ENCODE measurements at places on chromosomes 3 and 15.
A peak's percentile ranks its signal among the peaks of the same experiment; 100 is the strongest.

DNA sequence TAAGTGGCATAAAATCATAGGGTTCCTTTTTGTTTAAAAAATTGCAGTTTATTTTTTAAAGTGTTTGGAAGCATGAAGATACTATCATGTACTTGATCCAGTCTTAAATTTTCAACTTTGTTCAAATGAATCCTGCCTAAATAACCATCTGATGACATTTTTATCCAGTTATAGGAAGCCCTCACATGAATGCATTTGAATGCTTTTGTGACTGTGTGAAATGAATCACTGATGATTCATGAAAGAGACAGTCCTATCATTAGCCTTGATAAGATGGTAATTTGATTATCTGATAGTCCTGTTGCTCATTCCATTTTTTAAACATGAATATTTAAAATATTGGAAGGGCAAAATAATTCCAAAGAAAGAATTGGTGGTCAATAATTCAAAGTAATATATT, 401.9 kb upstream of the ROBO2 start:
- DNase-seq: no peak

DNA sequence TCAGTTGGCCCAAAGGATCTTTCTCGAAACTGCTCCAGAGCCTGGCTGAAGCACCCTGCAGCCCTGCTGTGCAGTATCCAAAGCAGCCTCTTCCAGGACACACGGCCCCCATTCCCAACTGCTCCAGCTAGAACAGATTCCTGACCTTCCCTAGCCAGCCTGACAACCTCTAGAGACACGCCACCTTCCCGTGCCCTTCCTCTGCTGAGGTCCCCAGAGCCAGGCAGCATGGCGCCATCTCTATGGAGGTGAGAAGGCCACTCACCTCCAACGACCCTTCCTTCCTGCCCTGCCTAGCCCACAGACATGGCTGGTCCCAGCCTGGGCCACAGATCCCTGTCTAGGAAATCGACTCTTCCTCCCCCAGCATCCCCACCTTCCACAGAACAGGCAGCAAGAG, 3.1 kb downstream of the KIF7 start:
- DNase-seq: no peak

DNA sequence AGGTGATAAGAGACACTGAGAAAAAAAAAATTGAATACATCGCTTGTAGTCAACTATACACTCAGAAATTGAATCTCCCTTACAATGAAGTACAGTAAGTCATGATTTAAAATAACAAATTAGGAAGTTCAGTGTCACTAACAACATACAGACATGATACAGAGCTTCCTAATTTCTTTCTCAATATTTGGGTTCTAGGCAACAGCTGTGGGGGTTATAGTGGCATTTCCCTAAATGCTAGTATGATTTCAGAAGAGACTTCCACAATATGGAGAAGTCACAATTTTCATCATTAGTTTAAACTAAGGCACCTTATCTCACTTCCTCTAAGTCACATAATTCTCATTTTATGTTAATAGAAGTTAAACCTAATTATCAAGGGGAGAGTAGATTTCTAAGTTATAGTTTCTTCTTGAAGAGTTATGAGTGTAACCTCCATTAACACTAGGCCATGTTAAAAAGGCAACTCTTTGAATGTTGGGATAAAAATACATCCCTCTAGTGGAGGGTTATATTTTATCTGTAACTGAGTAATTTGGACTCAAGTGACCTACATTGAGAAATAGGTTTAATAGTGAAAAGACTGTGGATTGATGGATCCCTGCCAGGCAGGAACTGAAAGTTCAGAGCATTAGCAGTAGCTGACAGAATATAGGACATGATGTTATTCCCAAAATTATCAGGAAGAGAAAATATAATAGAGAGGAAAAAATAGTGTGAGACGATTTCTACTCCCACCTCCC, 286.0 kb upstream of the SUCLG2 start:
- DNase-seq: no peak

DNA sequence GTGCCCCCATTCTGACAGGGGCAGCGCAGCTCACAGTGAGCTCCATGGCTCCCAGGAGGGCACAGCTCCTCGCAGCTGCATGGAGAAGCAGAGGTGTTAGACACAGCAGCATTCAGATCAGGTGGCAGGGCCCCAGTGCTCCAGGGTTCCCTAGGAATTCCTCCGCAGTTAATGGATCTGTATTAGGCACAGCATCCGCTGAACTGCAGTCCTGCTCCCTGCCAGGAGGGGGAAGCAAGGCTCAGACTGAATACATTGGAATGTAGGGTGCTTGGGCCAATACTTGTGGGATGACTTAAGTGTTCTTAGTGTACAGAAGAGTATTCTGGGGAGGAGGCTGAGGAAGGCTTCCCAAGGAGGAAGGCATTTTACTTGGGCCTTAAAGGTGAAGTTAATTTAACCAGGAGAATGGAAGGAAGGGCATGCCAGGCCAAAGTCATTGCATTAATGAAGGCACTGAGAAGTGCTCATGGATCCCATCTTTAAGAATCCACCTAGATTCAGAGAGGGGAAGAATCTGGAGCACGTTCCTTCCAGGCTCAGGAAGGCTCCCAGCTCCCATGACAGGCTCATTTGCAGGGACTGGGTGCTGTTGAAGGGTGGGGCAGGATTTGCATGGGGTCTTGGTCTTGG, 111.6 kb downstream of the RAB11A start:
- DNase-seq: peak; percentile 66

DNA sequence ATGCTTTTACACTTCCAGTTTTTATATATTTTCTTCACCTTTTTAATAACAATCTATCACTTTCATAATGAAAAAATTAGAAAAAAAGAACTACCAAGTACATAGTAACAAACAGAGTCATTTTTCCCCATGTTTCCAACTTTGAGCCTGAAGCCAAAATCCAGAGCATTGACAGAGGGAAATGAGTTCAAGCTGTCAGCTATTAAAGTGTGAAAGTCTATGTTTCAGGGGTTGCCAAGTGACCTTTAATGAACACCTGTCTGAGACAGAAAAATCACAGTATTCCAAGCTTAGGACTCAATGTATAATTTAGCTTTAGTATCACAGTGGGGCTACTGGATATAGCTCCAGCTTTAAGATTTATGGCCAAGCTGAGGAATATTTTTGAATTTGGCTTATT, 128.3 kb upstream of the GADL1 start:
- DNase-seq: no peak

GRCh38 chr3:112734736-112735350, 93.9 kb upstream of the CCDC80 start:
- peak; percentile 65 for DNase-seq

- DNase-seq: peak; percentile 60
These were observed 1.4 kb upstream of the MAGEL2 start for GRCh38 chr15:23648920-23649515.

GRCh38 chr3:186247821-186248814, 113.9 kb downstream of the DGKG start:
- DNase-seq: no peak

GRCh38 chr3:44995142-44995770, 19.2 kb downstream of the EXOSC7 start:
- DNase-seq: peak; percentile 80

GRCh38 chr15:63519548-63520178, 15.3 kb downstream of the USP3 start:
- DNase-seq: no peak

GRCh38 chr3:54822206-54822605, 105.7 kb downstream of the LRTM1 start:
- DNase-seq: no peak

GRCh38 chr3:66099541-66100065, 60.9 kb upstream of the MAGI1 start:
- no peak for DNase-seq

- DNase-seq: peak; percentile 35
These were observed 44.6 kb downstream of the ERC2 start for GRCh38 chr3:56423661-56424099.

DNA sequence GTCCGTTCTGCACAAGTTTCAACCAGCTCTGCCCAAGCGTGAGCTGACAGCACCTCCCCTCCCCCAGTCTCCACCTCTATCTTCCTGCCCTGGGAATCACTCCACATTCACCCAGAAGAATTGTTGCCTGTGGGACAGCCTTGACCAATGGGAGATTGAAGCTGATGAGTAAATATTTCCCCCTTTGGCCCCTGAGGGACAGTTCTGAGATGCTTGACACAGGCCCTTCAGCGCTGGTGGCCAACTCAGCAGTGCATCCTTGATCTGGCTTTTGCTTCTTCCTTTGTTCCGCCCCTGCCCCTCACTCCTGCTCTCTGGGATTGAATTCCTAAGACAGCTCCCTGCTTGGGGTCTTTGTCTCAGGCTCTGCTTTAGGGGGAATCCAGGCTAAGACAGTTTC, 13.1 kb upstream of the SKIC8 start:
- no peak for DNase-seq

DNA sequence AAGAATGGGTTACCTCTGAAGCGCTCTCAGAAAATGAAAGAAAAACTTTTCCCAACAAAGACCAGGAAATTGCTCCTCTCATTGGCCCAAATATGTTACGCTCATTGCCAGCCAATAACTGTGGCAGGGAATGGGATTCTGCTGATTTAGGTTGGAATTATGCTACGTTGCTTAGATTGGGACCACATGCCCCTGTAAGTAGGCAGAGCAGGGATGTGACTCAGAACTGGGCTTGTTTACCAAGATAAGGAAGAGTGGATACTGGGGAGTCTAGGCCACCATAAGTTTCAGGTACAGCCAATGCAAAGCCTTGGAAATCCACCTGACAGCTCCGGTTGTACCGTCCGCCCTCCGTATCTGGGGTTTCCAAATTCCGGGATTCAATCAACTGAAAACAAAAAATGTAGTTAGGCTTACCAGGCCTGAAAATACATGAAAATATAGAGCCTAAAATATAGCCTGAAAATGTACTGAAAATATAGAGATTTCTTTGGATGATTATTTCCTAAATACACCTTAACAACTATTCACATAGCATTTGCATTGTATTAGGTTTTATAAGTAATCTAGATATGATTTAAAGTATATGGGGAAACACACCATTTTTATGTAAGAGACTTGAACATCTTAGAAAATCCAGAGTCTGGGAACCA, 1.5 kb upstream of the TCF12 start:
- no peak for DNase-seq

GRCh38 chr15:78944669-78945407, at the start of gene CTSH:
Gene CTSH (minus strand): TSS chr15:78945046. CDS start chr15:78944981, 65 bp downstream.
- peak; percentile 94 for DNase-seq

GRCh38 chr15:74847432-74847831, 4.5 kb upstream of the ULK3 start:
- DNase-seq: no peak

- no peak for DNase-seq
These were observed 537.5 kb upstream of the CCDC54 start for GRCh38 chr3:106839576-106840280.

DNA sequence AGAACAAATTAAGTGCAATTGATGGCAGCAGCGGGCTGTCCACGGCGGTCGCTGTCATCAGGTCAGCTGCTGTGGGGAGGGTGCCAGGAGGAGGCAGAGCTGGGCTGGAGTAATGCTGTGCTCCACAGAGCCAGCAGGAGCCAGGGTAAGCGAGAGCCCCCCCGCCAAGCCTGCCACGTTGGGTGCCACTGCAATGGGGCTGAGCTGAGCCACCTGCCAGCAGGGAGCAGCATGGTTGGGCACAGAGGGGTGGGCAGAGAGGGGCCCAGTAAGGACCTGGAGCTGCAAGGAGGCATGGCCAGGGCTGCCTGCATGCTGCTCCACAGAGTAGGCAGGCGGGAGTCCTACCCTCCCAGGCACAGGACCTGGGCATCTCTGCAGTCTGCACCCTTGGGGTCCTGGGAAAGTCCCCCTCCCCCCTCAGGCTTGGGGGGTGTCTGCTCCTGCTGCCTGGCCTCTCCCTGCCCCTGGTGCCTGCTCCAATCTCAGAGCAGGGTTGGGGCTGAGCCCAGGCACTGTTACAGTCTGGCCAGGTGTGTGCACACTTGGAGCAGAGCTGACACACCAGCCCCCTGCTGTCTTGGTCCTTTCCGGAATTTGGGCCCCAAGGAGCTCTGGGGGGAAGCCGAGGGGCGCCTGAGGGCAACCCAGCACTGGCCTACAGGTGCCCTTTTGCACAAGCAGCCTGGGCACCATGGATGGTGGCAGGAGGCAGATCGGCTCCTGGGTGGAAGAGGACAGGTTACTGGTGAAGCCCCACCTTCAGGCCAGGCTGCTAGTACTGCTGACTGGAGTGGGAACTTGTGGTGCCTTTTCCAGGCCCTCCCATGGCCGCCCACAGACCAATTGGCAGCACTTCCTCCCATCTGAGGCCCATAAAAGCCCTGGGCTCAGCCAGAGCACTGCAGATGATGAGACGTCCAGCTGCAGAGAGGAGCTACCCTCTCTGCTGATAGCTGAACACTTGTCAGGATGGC, 8.5 kb upstream of the PIAS1 start:
- no peak for DNase-seq

DNA sequence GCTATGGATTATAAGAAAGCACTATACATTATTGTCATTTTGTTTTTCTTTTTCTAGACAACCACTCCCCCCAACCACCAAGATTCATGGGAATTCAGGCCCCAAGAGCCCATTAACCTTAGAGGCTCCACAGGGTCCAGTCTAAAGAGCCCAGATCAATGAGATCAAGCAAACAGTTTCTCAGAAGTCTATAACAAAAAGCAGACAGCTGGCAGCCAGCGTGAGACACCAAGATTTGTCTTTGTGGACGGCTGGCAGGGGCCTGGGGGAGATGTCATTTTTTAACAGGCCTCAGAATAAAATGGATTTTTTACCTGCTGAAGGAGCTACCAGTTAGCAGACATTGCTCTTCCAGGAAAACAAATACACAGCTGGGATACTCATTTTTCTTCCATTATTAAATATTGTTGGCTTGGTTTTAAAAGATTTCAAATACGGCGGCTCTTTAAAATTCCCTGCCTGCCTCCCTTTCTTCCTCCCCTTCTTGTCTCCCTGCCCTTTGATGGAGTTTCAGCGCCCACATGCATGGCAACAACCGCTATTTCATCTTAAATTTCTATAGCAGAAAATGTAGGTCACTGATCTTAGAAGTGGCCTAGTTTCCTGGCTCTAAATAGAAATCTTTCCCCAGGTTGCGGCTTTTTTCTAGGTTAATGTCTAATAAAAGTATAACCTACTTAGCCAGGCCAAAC, 130.6 kb downstream of the FAM174B start:
- DNase-seq: no peak

- DNase-seq: no peak
These were observed 110.5 kb downstream of the WDR72 start for GRCh38 chr15:53648934-53649333.

GRCh38 chr15:23897531-23897930, 210.4 kb upstream of the NDN start:
- peak; percentile 26 for DNase-seq

DNA sequence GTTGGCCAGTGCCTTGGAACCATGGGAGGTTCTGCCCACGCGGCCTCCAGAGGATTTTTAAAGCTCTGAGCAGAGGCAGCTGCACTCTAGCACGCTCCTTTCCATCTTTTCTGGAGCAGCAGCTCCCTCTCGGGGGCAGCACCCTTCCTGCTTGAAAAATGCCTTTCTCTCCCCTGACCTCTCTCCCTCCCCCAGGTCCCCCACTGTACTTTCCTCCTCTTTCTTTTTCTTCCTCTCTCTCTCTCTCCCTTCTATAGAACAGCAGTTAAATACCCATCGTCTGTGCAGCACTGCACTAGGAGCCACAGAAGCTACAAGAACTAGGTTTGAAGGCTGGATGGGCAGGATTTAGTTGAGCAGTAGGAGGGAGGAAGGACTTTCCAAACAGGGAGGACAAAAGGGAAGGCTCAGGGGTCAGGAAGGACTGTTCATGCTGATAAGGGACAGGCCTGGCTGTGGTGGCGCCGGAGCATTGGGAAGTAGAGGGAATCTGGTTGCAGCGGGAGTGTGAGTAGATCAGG, 4.4 kb downstream of the ALPK3 start:
- DNase-seq: no peak

Measured in SK-N-SH (cell line).